H7 (cell line): ENCODE measurements at places on chromosomes 7 and 10.

- DNase-seq = no peak
These were observed 75.3 kb upstream of the CC2D2B start for GRCh38 chr10:95832216-95833041.

DNA sequence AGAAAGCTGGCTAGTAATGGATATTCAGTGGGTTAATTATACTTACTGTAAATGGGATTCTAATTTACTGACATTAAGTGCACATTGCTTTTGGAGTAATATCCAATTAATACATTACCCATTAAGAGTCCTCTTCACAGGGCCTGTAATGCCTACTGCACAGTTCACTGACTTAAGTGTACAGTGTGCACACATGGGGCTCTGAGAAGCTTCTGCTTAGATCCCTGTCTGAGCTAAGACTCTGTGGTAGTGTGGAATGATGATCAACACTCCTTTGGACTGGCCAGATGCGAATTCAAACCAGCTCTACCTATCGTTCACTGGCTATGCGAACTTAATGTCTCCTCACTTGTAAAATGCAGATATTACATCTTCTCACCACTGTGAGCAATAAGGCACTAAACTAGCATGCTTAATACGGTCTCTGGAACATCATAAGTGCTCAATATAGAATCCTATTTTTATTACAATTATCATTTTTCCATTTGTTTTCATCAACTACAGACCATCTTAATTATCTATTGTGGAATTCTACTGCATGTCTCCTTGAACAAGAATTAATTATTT, 53.8 kb upstream of the SEC61G start:
- DNase-seq = no peak

DNA sequence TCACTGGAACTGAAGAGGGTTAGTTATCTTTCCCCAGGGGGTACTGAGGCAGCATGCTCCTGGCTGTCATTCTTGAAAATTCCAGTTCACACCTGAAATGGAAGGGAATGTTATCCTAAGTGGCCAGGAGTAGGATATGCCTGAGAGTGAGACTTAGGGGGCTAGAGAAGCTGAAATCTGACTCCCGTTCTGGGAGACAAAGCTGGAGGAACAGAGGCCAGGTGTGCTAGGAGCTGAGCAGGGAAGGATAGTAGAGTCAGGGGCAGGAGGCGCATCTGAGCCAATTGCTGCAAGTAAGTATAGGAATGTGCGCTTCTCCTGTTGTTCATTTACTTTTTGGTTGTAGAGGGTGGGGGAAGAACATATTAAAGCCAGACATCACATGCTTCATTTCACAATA, 58.1 kb upstream of the KIAA1217 start:
- peak; percentile 16 for DNase-seq

DNA sequence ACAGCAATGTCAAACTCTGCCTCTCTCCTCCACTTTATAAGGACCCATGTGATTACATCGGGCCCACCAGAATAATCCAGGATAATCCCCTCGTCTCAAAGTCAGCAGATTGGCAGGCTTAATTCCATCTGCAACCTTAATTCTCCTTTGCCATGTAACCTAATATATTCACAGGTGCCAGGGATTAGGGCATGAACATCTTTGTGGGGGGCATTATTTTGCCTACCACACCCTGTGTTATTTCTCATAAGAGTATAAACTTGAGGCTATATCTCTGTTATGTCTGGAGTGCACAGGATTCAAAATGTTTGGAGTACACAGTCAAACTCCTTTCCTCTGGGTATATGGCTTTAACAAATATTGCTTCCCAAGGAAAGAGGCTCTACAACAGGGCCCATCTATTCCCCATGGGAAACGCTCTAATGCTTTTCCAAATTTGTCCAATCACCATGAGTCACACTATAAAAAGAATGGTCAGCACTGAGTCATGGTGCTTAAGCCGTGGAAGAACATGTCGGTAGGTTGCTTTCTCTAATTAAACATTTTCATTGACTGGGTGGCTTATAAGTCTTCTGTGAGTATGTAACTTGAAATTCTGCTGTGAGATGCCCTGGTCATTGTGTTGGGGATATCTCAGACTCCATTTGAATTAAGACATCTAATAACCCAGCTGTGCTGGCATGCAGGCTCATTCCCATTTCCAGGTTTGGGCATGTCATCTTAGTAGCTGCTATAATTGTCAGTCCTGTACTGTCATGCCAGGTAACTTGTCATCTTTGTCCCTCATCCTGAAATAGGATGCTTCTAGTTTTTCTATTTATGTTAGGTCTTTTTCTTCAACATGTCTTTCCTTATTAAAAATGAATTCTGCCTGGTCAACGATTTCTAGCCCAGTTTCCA, 11.5 kb upstream of the AKR1B10 start:
- no peak for DNase-seq

DNA sequence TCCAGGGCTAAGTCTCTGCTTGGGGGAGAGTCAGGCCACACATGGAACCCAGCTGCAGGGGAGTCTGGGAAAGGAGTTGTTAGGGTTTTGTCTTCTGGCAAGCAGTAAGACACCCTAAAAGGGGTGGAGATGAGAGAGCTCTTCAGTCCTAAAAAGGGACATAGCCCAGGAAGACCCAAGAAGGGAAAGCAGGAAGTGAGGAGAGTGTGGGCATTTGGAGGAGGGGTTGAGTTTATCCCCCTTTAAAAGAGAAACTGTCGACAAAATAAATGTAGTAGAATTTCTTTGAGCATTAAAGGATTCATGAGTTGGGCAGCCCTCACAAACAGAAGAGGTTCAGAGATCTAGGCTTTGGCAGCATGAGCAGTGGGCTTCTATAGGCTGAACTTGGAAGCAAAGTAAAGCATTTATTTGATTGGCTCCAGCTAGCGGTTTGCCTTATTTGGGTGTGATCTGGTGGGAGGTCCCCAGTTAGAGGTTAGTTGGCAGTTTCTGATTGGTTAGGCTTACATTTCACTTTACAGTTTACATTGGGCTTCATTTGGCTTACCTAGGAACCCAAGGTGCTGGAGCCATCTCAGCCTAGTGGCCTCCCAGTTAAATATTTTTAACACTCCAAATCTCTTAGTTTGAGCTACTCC, 246.7 kb downstream of the CAMK1D start:
- DNase-seq = no peak

GRCh38 chr10:105192146-105192545, 551.1 kb downstream of the SORCS3 start:
- no peak for DNase-seq

DNA sequence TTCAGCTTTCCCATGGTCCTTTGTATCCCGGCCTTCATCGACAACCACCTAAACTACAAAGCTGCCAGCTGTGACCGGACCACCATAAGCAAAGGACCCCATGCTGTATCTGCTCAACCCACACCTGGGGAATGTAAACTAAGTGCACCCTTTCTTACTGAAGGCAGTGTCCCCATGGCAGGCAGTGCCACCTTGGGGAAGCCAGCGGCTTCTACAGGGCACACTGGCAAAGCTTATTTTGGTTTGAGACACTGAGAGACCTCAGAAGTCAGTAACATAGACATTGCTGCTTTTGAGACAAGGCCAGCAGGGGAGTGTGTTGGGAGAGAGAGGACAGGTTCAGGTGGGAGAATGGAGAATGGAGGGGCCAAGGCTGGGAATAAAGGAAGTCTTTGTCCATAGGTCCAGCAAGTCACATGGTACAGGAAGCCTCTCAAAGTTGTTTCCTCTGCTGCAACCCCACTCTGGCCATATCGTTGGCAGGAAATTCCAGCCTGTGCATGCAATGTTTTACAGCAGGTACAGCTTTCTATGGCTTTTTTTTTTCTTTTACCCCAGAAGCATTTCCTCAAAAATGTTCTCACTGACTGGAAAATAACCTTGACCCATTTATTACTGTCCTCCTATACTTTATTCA, 85.9 kb upstream of the NPVF start:
- no peak for DNase-seq
